ENCODE measurements at places on chromosomes 7 and 10.

DNA sequence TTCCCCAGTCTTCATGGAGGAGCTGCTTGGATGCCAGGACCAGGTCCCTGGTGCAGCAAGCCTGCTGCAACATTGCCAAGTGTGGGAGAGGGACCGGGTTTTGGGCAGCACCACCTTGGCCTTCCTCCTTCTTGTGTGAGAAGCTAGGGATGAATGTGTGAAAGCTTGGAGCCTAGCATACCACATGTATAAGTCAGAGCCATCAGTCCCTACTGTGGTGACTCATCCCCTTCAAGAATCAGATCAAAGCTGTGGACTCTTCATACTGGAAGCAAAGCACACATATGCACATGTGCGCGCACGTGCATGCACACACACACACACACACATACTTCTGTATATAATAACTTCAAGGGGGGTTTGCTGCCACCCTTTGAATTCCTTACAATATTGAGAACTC is 527.8 kb downstream of the LRMDA start:
- no peak for DNase-seq

- no peak for DNase-seq
Measured at GRCh38 chr10:119337223-119337622, 129.9 kb downstream of the GRK5 start.

DNA sequence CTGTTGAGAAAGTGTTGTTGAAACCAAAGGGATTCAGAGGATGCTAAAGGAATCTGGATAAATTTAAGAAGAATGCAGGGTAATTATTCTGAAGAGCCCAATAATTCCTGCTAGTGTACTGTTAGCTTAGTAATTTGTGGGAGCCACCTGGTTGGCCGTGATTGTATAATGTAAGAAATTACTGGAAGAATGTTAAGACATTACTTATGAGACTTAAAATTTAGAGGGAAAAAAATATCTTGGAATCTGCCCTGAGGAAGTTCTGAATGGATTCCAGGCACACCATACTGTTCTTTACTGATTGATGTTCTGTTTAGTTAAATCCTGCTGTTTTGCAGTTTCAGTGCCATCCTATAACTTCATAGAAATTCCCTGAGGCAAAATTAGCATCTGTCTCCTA is 155.0 kb upstream of the RHOBTB1 start:
- no peak for DNase-seq

- DNase-seq: no peak
Measured at GRCh38 chr10:32955299-32955772, 2.7 kb downstream of the ITGB1 start.

DNA sequence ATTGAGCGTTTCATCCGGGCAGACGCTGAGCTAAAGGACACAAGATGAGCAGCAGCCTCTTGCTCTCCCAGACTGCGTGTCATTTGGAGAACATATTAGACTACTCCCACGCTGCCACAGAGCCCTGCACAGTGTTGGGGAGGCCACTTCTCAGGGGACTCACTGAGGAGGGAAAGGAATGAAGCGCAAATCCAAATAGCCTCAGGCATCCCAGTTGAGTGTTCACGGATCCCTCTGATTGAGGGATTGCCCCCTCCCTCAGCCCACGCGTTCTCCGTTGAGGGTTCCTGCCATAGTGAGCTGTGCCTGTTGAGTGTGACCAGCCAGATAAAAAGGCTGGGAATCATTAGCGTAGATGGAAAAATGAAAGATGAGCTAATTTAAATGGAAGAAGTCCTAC is 563.4 kb downstream of the ACTR3B start:
- no peak for DNase-seq

DNA sequence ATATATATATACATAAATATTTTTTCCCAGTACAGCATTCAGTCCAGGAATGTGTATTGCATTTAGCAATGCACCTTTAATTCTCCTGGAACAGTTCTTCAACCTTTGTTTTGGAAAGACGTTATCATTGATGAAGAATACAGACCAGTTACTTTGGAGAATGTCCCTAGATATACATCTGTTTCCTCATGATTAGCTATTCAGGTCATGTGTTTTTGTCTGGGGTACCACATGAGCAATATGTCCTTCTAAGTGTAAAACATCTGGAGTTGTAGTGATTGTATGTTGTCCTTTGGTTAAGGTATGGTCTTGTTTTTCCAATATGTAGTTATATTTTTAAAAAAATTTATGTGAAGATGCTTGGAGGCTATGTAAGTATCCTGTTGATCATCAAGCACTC is 10.2 kb downstream of the BZW2 start:
- DNase-seq: no peak

GRCh38 chr7:39172137-39172536 is 194.4 kb downstream of the POU6F2 start:
- DNase-seq: no peak

GRCh38 chr10:36358736-36359135 is 716.6 kb upstream of the FZD8 start:
- DNase-seq: no peak

DNA sequence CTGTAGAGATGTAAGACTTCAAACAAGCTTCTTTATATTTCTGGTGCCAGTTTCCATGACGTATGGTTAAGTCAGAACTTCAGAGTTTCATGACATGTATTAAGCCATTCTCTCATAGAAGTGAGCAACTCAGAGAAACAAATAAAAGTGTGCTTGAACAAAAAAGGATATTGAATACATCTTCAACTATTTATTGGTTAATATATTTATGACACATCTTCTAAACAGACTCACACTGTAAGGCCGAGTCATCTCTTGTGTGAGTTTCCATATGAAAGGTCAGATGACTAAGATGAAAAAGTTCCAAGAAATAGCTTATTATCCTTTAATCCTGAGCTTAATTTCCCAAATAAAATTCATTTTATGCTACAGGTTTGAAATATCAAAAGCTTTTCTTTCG is 105.5 kb upstream of the CSTF2T start:
- DNase-seq: no peak

DNA sequence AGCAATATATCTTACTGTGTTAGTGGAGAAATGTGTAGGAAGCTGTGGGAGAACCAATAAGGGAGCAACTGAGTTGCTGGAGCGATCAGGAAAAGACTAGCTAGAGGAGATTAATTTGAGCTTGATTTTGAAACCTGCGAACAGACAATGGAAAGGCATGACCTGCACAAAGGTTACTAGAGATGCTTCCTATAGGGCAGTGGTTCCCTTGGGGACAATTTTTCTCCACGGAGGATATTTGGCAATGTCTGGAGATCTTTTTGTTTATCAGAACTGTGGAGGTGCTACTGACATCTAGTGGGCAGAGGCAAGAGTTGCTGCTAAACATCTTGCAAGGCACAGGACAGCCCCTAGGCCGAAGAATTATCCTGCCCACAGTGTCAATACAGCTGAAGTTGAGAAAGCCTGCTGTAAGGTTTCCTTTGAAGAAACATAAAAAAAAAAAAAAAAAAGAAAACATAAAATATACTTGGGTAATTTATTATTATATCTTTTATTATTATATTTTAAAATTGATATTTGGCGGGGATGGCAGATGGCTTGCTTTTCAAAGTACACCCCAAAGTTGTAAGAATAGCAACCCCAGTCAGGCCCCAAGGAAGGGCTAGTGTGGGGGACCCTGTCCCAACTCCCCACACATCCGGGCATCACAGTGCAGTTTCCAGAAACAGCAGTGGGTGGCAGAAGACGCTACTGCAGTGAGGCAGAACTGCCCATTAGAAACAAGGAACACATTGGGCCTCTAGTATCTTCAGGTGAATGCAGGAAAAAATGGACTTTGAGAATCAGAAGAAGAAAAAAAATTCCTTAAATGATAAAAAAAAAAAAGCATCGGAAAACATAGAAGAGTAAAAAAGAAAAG is 481.6 kb downstream of the SH2D4B start:
- no peak for DNase-seq

- no peak for DNase-seq
Measured at GRCh38 chr10:110207011-110207804, at the start of gene MXI1. MXI1 (plus strand) TSS chr10:110207605; CDS start chr10:110207809, 204 bp downstream.

- no peak for DNase-seq
Measured at GRCh38 chr10:3892440-3893425, 107.7 kb upstream of the KLF6 start.

DNA sequence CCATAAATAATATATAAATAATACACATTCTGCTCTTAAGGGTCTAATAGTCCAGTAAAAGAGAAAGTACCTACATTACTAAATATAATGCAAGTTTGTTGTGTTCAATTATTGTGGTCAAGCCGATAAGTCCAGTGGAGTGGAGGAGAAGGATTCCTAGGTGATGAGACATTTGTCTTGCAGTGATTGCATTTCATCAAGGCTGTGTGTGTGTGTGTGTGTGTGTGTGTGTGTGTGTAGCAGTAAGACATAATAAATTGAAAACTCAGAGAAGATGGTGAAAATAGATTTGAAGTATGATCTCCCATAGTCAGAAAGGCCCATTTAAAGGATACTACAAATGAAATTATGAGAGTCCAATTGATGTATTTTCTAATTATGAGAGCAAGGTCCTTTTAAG is 192.5 kb upstream of the SEMA3C start:
- DNase-seq: no peak

DNA sequence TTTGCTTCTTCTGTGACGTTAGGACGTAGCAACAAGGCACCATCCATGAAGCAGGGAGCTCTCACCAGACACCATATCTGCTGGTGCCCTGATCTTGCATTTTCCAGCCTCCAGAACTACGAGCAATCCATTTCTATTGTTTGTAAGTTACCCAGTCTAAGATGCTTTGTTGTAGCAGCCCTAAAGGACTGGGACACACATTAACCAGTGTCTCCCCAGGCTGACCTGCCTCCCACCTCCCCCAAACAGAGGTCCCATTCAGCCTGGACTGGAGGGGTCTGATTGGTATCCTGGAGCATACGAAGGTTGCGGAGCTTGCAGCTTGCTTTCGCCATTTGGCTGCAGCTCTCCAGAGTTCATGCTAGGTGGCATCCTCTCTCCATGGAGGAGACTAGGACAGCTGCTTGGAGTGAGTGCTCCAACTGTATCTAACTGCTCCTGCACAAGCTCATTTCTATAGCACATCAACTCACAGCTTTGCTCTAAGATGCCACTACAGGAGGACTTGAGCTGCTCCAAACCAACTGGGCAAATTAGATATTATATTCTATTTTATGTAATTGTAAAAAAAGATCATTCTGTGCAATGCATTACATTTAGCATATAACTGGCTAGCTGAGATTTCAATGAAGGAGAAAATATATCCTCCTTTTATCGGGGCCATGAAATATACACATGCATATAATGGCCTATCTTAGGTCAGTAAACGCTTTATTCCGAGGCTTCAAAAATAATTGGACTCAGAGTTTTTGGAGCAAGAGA is 8.0 kb upstream of the GRK5 start:
- DNase-seq: no peak
